ENCODE measurements at places on chromosomes 7 and 10.

GRCh38 chr7:90212149-90212495 is 582 bp downstream of the STEAP2 start:
- no peak for DNase-seq

- DNase-seq: no peak
These were observed 121.3 kb downstream of the PRKCQ start for GRCh38 chr10:6458814-6459213.

- DNase-seq: peak; percentile 96
These were observed 1.7 kb upstream of the MYO1G start for GRCh38 chr7:44980393-44981034.

DNA sequence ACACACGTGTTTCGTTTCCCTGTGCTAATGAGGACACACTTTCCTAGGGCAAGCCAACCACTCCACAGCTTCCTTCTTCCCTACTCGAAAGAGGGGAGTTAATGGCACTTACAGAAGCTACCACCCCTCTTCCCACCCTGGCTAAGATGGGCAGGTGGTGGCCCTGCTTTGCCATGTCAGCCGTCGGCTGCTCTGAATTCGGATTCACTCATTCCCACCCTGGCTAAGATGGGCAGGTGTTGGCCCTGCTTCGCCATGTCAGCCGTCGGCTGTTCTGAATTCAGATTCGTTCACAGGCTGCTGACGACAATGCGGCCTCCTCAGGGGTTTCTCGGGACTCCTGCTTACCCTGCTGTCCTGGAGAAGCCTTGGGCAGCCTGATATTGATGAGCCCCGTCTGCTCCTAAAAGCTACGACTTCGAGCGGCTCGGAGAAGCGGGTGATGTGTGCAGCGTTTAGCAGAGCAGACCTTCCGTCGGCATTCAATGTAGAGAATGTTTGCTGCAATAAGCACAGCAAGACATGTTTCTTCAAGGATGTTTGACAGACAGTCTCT is 56.2 kb upstream of the PPP2R2D start:
- DNase-seq: no peak

DNA sequence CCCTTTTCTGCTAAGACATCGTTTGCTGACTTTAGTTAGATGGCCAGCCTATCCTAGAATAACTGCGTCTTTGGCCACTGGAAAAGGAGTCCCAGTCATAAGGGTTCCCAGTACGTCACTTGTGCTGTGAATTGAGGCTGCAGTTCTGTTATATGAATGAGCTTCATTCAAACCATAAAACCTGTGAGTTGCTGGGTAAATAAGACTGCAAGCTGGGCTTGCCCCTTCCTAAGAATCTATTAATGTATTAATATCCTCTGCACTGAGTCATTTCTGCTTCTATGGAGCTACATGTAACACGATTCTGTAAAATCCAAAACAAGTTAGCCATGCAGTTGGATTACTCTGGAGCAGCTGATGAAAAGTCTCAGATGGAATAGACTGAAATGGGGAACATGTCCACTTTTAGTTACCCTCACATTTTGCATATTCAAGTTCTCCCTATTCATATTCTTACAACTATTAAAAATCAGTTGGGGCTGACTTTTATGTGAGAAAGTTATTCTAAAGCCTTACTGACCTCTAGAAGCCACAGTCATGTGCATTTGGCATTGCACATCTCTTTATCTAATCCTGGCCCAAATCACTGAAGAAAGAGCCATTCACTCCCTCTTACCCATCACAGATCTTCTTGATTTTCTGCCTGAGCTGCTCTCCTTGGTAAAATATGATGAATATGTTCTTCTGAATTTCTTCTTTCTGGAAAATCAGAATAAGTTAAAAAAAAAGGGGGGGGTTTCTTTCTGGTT is 41.8 kb upstream of the TMEM213 start:
- no peak for DNase-seq

- peak; percentile 92 for DNase-seq
These were observed 184.0 kb upstream of the ADO start for GRCh38 chr10:62620491-62620890.

GRCh38 chr10:14477408-14477710 is 146.6 kb upstream of the FRMD4A start:
- DNase-seq: no peak

GRCh38 chr10:82691211-82691610 is 816.2 kb downstream of the NRG3 start:
- no peak for DNase-seq

DNA sequence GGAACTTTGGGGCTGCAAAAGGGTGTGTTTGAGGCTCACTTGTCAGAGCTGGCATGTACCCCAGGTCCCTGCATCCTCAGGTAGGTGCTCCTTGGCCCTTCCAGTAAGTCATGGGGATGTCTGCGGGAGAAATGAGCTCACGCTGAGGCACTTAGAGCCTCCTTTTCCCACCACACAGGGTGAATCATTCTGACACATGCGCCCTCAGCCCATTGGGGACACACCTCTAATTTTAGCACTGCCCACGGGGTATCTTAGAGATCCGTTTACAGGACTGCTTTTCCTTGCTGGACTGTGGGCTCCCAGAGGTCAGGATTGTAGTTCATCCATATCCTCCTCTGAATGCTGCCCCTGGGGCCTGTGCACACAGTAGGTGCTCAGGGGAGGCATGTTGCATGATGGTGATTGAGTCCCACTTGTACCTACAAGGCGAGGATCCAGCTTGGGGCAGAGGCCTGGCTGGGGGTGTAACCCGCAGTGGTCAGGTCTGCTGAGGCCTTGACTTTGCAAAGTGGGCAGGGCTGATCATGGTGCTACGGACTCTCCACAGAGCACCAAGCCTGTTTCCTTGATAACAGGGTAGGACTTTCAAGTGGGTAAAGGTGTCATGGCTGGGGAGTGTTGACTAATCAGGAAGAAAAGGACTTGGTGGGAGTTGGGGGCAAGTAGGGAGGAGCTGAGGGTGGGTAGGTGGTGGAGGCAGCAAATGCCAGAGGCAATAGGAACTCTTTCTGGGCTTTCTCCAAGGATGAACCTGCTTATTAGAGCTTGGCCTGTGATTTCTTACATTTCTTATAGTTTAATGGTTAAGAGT is 5.8 kb downstream of the TSPAN15 start:
- DNase-seq: no peak

GRCh38 chr10:86064219-86064618 is 302.4 kb downstream of the GRID1 start:
- no peak for DNase-seq

- no peak for DNase-seq
These were observed 10.1 kb upstream of the INPP5A start for GRCh38 chr10:132527339-132528063.

DNA sequence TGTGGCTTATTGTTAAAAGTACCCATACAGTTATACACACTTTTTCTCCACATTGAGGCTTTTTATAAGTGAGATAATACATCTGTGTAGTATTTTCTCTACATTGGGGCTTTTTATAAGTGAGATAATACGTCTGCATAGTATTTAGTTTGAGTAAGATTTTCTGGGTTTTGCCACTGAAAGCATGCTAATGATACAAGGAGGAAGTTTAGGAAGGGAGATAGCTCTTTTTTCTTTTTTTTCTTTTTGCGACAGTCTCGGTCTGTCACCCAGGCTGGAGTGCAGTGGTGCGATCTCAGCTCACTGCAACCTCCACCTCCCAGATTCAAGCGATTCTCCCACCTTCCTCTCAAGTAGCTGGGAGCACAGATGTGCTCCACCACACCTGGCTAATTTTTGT is 13.3 kb downstream of the FAM107B start:
- no peak for DNase-seq

- no peak for DNase-seq
These were observed 186.9 kb downstream of the PRPF18 start for GRCh38 chr10:13773496-13774170.

DNA sequence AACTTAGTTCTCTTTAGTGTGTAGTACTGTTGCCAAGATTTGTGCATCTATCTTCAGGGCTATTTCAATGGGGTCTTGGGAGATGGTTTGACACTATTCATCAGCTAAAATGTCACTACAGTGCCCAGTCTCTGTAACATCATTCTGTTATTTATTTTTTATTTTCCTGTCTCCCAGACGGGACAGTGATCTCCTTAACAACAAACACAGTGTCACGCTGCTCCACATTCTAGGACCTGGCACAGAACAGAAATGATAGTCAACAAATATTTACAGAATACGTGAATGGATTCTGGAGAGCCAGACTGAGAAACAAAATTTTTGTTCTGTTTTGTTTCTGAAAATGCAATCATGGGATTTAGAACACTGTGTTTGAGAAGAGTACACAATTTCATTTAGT is 937.7 kb upstream of the LRRN3 start:
- DNase-seq: no peak

GRCh38 chr10:91198781-91199180 is 21.7 kb upstream of the PCGF5 start:
- peak; percentile 53 for DNase-seq

DNA sequence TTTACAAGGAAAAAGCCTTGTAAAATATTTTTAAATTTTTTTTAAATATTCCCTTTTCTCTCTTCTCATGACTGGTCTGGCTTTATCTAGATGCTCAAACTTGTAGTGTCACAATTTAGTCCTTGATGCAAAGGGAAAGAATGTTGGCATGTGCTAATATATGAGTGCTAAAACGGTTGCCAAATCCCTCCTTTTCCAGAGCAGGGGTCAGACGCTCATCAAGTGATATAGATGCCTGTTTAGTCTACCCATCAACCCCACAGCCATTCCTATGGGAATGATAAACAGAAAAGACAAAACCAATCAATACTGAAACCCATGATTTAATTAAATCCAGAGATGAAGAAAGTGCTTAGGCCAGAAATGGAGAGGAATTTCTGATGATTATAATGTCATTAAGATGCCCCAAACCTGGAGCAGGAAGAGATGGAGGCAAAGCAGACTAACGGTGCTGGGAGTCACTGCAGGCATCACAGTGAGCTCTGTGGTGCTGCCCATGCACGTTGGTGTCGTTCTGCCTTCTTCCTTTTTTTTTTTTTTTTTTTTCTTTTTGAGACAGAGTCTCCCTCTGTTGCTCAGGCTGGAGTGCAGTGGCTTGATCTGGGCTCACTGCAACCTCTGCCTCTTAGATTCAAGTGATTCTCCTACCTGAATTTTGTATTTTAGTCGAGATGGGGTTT is 210.1 kb upstream of the STK17A start:
- DNase-seq: no peak

DNA sequence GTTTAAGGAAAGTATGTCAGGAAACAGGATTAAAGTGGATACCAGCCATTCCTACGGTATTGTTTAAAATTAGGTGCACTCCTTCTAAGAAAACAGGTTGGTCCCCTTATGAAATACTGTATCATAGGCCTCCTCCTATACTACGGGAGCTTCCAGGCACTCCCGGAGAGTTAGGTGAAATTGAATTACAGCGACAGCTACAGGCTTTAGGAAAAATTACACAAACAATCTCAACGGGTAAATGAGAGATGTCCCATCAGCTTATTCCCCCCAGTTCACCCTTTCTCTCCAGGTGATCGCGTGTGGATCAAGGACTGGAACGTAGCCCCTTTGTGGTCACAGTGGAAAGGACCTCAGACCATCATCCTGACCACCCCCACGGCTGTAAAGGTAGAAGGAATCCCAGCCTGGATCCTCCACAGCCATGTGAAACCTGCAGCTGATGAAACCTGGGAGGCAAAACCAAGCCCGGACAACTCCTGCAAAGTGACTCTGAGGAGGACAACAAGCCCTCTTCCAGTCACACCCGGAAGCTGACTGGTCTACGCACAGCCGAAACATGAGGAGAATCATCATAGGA is 25.1 kb upstream of the GHITM start:
- no peak for DNase-seq

DNA sequence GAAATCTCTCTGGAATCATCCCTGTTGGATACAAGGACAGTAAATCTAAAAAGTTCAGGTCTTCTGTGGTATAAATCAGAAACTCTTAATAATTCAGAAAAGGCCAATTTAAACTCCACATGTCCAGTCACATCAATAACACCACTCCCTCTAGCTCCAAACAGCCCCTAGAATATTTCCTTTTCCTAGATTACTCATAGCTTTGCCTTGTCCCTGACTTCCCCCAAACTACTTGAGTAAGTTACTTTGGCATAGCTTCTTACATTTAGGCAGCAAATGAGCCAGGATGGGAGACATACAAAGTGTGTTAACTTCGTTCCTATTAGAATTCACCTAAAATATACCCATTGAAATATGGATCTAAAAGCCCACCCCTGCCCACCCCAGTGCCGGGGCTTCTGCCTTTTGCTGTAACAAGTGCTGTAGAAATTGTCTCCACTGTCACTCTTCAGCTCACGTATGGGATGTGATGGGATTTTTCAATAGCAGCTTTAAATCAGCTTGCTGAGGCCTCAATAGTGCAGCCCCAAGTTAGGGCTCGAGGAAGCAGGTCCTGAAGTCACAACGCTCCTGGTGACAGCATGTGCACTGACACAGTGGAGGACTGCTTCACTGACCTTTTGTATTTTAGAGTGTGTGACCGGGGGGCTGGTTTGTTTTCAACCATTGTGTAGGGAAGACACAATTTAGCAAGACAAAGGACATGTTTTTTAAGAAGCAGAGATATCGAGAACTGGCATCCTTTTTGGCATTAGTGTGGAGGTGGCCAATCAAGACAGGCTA is 218.2 kb upstream of the KMT2E start:
- no peak for DNase-seq

DNA sequence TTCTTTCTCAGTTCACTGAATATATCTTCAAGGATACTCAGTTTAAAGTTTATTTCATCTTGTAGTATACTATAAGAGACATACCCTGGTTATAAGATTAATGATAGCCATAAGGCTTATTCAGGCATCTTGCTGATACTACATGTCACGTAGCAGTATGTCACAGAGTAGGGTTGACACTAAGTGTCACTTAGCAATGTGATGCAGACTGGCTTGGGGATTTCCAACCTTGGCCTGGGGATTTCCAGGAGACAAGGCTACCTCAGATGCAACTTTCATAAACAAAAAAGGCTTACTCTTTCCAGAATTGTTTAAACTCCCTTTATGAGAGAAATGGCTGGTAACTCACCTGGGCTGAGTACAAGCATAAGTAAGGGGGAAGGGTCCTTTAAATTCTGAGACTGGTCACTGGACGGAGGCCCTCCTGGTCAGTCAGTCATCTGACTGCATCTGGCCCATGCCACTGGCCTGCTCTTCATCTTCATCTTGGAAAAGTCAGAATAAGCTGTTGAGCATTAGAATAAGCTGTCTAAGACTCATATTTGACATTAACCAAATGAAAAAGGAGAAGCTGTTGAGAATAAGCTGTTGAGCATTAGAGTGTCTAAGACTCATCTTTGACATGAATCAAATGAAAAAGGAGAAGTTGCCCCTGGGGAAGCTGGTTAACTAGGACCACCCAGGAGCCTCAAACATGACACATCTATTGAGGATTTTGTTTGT is 9.5 kb downstream of the SLC13A1 start:
- DNase-seq: no peak

- DNase-seq: no peak
These were observed 375 bp upstream of the FGF8 start for GRCh38 chr10:101776161-101776817.

- DNase-seq: no peak
These were observed 701.7 kb downstream of the TYW1 start for GRCh38 chr7:67698354-67698753.
